T1000 (cell line): ENCODE measurements at places on chromosomes 5 and 9.

GRCh38 chr5:61820836-61821235 lies 485.2 kb upstream of the KIF2A start:
- no peak for DNase-seq

- DNase-seq = no peak
Measured at GRCh38 chr9:28086881-28087280, 513.6 kb upstream of the C9orf72 start.

GRCh38 chr5:74538206-74538661 lies 102.3 kb downstream of the ENC1 start:
- DNase-seq = no peak

DNA sequence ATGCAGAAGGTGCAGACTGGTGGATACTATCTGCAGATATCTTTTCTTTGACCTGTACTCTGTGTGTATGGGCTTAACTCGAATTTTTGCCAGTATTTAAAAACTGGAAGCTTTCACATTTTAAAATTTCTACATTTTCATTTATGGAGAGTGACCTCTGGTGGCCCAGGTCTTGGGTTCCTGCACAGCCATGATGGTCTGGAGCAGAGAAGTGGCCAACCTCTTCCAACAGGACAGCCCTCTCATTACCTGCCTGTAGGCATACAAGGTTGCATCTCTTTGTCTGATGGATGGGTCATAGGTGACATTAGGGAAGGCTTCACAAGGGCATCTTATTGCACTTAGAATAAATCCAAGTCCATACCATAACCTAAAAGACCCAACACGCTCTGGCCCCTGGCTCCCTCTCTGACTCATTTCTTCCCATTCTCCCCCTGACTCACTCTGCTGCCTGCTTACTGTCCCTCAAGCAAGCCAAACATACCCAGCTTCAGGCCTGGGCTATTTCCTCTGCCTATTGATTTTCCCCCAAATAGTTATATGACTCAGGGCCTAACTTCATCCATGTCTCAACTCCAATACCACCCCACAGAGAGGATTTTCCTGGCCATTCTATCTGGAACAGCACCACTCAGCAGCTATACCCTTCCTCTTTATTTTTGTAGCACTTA lies 113.3 kb upstream of the SLC1A3 start:
- DNase-seq = no peak

DNA sequence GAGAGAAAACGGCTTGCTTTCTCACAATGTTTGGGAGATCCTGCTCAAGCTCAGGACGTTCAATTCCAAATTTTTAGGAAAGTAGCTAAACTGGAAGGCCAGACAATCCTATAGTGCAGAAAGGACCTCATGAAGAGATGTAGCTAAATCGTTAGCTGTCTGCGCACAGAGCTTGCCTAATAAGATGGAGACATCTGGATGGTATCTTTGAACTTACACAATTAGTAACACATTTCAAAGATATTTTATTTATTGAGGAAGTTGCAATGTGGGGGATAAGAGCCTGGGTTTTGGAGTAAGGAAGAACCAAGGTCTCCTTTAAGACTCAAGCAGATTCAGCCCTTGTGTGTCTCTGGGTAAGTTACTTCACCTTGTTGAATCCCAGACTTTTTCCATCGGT lies 28.6 kb upstream of the RAB14 start:
- DNase-seq = no peak

DNA sequence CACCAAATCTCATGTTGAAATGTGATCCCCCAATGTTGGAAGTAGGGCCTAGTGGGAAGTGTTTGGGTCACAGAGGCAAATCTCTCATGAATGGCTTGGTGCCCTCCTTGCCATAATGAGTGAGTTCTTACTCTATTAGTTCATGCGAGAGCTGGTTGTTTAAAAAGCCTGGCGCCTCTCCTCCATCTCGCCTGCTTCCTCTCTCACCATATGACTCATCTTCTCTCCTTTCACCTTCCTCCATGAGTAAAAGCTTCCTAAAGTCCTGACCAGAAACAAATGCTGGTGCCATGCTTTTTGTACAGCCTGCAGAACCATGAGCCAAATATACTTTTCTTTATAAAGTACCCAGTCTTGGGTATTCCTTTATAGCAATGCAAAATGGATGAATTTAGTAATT lies 20.9 kb upstream of the ARHGAP26 start:
- DNase-seq = no peak

GRCh38 chr9:127211983-127212382 lies 52.6 kb upstream of the GARNL3 start:
- DNase-seq = no peak

DNA sequence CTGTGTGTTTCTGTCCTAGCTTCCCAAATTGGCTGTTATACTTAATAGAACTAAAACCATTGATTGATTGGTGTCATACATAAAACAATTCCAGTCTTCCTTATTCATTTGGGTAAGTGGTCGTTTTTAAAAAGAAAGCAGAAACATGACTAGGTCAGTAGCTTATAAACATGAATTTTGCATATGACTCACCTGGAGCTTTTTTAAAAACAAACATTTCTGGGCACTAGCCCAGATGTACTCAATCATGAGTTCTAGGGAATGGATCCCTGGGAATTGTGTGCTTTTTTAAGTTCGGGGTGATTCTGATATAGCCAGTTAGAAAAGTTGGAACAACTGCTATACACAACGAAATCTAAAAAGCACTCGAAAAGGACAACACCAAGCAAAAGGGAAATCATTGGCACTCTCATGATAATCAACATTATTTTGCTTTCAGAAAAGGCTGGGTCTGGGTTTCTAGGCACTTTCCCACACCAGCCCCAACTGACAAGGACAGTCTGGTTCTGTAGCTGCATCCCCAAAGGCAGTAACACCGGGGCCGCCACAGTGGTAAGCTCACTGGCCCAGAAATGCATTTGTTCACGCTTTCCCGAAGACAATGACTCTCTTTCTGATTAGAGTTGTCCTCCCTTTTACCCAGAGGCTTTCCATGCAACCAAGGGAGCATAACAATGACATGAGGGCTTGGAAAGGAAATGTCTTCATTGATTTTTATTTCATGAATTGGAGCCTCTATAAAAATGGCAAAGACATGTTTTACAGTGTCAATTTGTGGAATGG lies 664.9 kb upstream of the WWC1 start:
- DNase-seq = no peak

DNA sequence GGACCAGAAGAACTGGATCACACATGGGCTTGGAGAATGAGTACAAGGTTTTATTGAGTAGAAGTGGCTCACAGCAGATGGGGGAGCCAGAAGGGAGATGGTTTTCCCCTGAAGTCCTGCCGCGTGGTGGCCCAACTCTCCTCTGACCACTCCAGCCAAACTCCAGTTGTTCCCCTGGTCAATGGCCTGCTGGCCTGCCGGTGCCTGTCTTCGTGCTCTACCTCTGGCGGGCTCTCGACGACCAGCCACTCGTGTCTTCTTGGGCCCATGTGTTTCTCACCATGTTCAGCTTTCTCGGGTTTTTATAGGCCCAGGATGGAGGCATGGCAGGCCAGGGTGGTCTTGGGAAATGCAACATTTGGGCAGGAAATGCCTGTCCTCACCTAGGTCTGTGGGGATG lies 519.6 kb downstream of the CYLC2 start:
- no peak for DNase-seq

DNA sequence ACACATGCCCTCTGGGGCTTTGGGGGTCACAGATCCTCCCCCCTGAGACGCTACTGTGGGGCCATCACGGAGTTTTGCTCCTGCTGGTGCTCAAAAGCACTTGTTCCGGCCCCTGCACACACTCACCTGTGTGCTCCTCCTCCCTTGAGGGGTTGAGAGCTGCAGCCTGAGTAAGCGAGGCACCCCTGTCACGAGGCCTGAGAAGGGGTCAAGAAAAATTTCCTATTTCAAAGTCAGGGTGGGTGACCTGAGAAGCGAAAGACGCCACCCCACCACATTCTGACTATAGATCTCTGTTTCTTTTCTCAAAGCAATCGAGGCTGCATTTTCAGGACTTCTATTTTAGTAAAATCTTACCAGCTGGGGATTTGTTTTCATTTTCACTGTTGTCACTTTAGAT lies 138.5 kb downstream of the DCP2 start:
- DNase-seq = no peak

GRCh38 chr9:19229595-19230354 lies 718 bp upstream of the DENND4C start:
- peak; percentile 19 for DNase-seq

DNA sequence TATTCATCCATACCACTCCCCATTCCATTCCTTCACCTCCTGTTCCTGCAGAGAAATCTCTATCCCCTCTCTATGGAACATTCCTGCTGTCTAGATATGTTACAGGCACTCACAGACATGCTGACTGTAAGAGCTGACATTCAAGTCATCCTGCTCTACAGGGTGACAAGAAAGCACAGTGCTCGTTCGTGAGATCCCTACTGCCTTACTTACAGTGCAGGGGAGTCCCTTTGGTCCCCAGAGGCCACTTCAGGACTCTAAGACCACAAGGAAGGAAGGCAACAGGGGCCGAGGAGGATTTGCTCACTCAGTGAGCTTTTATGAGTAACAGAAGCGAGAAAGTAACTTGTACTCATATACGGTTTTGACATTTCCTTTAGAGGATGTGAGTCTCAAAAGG lies 110.5 kb downstream of the GAS1 start:
- DNase-seq = no peak

- no peak for DNase-seq
Measured at GRCh38 chr5:75167345-75167744, 69.3 kb downstream of the ANKRD31 start.

GRCh38 chr5:170773024-170773985 lies 10.2 kb upstream of the GABRP start:
- DNase-seq = no peak

- DNase-seq = no peak
Measured at GRCh38 chr5:125011419-125011818, 265.0 kb upstream of the ZNF608 start.

DNA sequence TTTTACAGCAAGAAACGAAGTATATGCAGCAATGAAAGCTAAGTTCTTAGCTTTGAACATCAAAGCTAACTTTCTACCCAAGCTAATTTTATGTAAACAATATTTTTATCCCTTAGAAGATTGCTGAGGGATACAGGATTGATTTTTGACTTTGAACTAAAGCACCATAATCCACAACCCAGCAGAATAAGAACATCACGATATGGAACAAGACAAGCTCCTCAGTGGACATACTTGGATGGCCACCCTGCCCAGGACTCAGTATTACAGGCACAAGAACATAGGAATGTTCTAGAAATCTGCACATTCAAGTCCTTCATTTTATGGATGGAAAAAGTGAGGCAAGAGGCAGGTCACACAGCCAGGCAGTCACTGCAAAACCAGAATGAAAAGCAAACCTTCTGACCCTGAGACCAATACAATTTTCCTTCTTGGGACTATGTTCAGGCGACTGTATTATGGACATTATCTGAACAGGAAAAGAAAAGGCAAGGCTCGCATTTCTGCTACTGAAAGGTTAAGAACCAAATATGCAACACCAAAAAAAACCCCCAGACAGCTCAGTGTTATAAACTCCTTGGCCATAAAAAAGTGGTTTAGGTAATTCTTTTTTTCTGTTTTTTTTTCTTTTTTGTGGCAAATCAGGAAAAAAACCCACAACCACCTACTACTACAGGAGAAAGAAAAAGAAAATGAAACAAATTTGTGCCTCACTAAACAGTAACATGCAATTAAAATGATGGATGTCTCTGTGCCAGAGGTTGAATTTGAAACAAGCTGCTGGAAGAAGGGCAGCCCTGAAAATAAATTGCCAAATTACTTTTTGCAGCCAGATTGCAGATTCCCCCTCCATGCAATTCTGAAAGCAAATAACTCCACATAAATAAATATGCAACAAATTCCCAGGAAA lies 25.4 kb downstream of the EPB41L4B start:
- DNase-seq = no peak

DNA sequence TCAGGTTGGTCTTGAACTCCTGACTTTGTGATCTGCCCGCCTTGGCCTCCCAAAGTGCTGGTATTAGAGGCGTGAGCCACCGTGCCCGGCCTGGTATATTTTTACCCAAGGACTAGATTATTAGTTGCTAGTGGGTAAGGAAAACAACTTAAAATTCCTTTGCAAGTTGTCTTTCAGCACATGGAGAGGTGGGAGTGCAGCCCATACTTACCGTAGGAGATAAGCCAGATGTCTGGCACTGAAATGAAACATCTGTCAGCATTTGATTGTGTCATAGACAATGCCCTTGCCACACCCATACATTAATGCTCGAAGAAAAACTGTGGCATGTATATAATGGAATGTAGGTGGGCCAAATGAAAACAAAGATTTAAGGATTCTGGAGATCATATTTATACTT lies 36.6 kb upstream of the ANKH start:
- no peak for DNase-seq

DNA sequence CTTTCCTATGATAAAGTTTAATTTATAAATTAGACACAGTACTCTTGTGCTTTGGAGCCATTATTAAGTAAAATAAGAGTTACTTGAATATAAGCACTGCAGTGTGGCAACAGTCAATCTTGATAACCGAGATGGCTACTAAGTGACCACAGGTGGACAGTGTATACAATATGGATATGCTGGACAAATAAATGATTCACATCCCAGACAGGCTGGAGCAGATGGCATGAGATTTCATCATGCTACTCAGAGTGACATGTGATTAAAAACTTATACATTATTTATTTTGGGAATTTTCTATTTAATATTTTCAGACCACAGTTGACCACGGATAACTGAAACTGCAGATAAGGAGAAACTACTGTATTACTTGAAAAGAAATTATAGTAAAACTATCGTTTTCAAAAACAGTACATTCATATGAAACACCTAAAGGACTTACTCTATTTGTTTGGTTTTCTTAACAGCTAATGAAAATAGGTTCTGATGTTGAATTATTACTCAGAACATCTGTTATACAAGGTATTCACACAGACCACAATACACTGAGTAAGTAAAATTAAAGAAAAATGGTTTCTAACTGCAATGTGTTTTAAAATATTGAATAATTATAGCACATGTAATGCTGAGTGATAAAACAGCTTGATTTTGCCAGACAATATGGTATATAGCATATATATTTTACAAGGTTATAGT lies 16.0 kb downstream of the LYRM7 start:
- no peak for DNase-seq

DNA sequence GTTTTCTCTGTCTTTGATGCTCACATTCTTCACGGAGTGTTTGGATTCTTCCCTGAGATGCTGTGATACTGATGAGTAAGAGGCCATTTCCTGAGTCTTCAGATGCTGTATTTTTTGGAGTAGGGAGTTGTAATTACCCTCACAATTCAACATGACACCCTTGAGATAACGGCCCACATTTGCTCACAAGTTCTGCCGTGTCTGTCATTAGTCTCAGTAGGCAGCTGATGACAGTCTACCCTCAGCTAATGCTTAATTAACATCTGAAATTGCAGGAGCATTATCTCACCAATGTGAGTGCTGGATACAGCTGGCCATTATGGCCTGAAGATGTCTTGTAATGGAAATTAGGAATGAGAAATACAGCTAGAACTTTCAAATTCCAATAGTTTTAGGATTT lies 307.1 kb upstream of the ADCY2 start:
- DNase-seq = no peak

GRCh38 chr9:974031-974995 lies 2.1 kb upstream of the DMRT3 start:
- no peak for DNase-seq

GRCh38 chr5:180071531-180072255 lies at the start of gene RNF130:
TSS of gene RNF130 (minus strand) at chr5:180071759. CDS start at chr5:180071702, 57 bp downstream.
- DNase-seq = peak; percentile 92

GRCh38 chr9:128159522-128159783 lies 612 bp upstream of the BBLN start:
- DNase-seq = no peak
